Fibroblast of mammary gland (primary cell): ENCODE measurements at places on chromosomes 7 and 10.

- DNase-seq: no peak
Measured at GRCh38 chr7:55521512-55521911, 50.8 kb downstream of the VOPP1 start.

GRCh38 chr10:104445359-104445758 is 91.7 kb downstream of the CFAP58 start:
- DNase-seq: peak; percentile 92

- DNase-seq: no peak
Measured at GRCh38 chr10:34145715-34146114, 669.4 kb downstream of the PARD3 start.

DNA sequence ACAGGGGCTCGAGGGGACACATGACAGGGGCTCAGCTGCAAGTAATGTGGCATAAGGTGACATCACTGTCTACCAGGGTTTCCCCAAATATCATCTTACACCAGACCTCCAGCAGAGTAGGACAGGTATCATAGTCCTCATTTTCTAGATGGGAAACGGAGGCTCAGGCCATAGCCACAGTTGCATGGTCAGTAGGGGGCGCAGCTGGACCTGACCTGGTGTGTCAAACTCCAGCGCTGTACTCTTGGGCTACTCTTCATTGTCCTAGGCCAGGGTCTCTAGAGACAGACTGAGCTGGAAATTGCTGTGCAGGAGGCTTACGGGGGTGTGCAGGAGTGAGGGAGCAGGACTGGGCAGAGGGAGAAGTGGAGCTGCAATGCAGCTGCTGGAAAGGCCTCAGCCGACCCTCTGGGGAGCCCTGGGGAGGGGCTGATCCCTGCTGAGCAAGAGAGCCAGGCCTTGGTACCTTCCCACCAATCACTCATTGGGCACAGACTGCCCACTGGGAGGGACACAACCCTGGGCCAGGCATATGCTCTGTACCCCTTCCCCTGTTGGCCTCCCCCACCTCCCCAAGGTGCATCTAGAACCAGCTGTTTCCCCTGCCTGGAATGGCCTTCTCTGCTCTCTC is 89.9 kb downstream of the CDH23 start:
- peak; percentile 38 for DNase-seq

DNA sequence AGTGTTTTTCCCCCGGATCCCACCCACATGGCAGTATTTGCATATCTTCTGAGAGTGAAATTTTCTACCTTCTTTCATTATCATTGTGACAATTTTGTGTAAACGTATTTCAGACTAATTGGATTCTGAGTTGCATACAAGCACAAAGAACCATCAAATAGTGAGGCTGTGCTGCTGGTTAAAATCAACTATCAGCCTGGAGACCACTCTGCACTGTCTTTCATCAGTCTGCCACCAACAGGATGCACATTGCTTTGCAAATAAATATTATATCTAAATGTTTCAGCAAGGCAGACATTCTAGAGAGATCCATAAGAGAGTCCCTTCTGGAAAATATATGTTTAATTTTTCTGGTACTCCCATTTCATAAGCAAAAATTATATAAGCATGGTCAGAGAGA is 851.8 kb downstream of the XPNPEP1 start:
- no peak for DNase-seq

GRCh38 chr7:73966062-73966940 is 61.7 kb upstream of the ELN start:
- peak; percentile 12 for DNase-seq

- DNase-seq: peak; percentile 43
Measured at GRCh38 chr10:101301111-101301731, 52.7 kb upstream of the BTRC start.
